ENCODE measurements at places on chromosomes 12 and 14. TPM values are rescaled to one million over a fixed set of nuclear protein-coding genes. Genes with fewer than 3 reads are reported as not detected.

- DNase-seq, result no peak
These were observed 38.2 kb upstream of the OAS1 start for GRCh38 chr12:112868459-112869041.

GRCh38 chr12:107990325-107990724, 138.8 kb upstream of the WSCD2 start:
- DNase-seq, result no peak

- no peak for DNase-seq
These were observed 57.4 kb downstream of the PLXNC1 start for GRCh38 chr12:94205822-94206221.

DNA sequence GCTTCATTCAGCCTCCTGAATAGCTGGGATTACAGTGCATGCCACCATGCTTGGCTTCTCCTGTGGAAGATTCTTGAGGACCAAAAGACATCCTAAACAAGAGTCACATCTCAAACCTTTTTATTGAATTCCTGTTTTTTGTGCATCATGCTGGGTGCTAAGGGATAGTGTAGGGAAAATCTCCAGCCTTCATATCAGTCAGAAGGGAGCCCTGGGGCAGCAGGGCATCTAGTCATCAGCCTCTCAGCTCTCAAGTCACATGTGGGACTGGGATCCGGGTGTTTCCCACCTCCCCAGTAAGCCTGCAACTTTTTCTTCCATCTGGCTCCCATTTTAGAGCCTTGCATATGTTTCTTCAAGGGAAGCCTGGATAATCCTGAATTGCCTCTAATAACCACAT, 25.1 kb upstream of the OASL start:
- no peak for DNase-seq

GRCh38 chr12:107650977-107651376, 34.6 kb upstream of the PWP1 start:
- DNase-seq, result no peak

- no peak for DNase-seq
These were observed 81.9 kb upstream of the MAX start for GRCh38 chr14:65184032-65184764.

DNA sequence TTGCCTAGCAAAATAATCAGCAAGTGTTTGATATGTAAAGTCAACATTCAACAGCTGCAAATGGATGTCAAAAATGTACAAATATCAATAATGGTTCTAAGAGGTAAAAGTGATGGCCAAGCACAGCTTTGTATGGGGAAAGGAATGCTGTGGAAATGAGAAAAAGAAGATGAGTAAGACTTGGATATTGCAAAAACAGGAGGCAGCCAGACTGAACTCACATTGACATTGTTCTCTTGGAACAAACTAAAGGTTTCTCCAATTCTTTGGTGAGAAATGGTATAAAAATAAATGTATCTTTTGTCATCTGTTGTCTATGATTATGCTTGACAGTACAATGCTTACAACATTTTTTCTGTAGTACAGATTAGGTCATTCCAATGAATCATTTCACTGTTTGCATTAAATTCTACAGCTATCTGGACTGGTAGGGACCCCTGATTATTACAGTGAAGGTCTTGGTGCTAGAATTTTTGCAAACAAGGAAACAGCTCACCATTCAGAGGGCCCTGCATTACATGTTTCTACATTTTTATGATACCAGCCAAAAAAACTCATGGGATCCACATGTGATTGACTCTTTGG, 465.7 kb downstream of the NOVA1 start:
- no peak for DNase-seq

GRCh38 chr12:15629108-15629507, 160.1 kb downstream of the EPS8 start:
- DNase-seq, result peak; percentile 92

DNA sequence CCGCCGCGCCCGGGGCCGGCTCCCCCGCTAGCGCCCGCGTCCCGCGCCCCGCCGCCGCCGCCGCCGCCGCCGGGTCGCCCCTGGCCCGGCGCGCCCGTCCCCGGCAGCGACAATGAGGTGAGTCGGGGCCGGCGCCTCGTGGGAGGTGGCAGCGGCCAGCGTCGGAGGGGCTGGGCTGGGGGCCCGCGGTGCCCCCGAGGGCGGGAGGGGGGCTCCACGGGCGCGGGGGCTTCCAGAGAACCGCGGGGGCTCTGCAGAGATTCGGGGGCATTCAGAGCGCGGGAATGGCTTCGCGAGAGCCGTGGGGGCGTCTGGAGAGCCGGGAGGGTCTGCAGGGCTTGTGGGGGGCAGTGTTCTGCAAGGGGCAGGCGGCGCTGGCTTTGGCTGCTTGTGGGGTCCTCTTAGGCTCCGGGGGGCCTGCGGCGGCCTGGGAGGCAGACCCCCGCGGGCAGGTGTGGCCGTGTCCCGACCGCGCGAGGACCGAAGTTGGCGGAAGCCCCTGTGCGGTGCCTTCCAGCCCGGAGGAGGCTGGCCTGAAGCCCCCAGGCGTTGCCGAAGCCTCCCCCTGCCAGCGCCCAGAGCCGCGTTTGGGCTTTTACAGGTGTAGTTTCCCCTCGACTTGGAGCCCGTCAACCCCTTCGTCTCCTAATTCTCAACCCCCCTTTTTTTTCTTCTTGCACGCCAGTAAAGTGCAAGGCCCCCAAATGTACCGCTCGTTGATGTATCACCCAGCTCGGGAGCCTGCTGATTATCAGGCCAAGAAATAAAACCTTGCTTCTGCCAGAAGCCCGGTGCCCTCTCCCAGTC, 93.1 kb upstream of the EVL start:
- no peak for DNase-seq

DNA sequence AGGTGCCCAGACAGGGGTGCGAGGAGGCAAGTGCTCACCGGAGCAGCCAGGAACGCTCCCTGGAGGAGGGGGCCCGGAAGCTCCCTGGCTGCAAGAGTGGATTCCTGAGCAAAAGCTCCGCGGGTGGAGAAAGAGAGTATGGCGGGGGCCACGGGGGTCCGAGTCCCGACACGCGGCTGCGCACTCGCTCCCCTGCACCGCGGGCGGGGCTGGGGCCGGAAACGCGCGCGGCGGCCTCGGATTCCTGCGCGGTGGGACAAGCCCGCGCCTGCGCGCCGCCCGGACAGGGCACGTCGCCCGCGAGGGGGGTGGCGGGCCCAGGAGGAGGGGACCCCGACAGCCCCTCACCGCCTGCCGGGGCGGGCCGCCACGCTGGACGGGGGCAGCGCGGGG, 27.8 kb upstream of the GPR132 start:
- no peak for DNase-seq

Gene DNAI7
- 0.11 TPM for polyA plus RNA-seq

GRCh38 chr12:111343181-111343580, 25.7 kb downstream of the PHETA1 start:
- no peak for DNase-seq

Gene IGF1
- polyA plus RNA-seq, result 2.4 TPM

Gene IQSEC3
- not detected for polyA plus RNA-seq

Gene KLRD1
- 0.13 TPM for polyA plus RNA-seq

GRCh38 chr12:40819436-40820108, 127.3 kb downstream of the CNTN1 start:
- DNase-seq, result no peak

- DNase-seq, result no peak
These were observed 146.6 kb upstream of the PLEKHG7 start for GRCh38 chr12:92556141-92556540.

- no peak for DNase-seq
These were observed 269.1 kb downstream of the VRK1 start for GRCh38 chr14:97066068-97066899.

Gene A2M
- 171 TPM for polyA plus RNA-seq

GRCh38 chr14:22464422-22465142, 124.4 kb downstream of the DAD1 start:
- no peak for DNase-seq

DNA sequence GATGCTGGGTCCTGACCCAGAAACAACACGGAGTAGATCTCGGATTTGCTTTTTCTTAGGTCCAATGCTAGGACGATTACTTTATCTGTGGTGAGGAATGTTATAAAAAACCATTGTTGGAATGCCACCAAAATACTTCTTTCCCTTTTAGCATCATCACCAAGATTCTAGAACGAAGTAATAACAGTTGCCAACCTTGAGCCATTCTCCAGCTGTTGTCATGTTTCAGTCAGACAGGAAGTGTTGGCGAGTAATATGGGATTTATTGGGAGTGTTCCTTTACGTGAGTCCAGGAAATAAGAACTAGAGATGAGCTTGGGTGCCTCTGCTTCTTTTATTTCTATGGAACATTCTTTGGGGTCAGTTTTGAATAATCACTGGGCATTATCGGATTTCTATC, 892.9 kb downstream of the DIO2 start:
- no peak for DNase-seq

GRCh38 chr14:69077841-69078240, 75.1 kb downstream of the DCAF5 start:
- peak; percentile 80 for DNase-seq

DNA sequence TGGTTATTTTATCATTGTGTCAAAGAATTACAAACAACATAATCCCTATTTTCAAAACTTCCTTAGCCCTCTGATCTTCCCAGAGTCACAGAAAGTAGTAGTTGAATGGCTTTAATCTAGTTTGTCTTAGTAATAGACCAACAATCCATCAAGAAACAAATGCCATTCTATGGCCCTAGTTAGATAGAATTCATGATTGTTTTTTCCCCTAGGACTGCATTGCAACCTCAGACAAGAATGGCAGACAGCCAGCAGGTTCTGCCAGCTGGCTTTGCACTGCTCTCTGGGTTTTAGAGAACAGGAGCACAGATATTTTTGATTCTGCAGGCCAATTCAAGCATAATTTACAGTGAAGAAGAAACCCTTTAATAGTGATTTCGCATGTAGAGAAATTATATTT, 33.8 kb downstream of the SYT1 start:
- no peak for DNase-seq

DNA sequence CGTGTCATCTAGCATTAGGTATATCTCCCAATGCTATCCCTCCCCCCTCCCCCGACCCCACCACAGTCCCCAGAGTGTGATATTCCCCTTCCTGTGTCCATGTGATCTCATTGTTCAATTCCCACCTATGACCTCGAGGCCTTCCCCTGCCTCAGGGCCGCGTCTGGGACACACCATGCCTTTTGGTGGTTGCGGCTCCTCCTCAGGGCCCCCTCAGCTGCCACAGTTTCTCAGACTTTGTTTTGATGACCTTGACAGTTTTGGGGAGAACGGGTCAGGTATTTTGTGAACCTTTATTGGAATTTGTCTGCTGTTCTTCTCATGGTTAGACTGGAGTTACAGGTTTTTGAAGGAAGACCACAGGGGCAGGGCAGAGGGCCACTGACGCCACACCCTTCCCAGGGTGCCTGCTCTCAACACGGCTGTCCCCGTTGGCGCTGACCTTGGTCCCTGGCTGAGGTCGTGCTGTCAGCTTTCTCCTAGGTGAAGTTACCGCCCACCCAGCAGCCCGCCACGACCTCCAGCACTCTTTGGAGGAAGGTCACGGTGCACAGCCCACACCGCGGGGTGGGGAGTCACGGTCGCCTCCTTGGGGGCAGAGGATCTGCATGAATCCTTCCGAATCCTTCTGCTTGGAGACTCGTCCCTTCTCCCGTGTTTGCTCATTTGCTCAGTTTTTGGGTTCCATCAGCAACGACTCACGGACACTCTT, 130.5 kb downstream of the KIF26A start:
- no peak for DNase-seq

GRCh38 chr14:85528080-85528896, 1.7 kb upstream of the FLRT2 start:
- peak; percentile 59 for DNase-seq

DNA sequence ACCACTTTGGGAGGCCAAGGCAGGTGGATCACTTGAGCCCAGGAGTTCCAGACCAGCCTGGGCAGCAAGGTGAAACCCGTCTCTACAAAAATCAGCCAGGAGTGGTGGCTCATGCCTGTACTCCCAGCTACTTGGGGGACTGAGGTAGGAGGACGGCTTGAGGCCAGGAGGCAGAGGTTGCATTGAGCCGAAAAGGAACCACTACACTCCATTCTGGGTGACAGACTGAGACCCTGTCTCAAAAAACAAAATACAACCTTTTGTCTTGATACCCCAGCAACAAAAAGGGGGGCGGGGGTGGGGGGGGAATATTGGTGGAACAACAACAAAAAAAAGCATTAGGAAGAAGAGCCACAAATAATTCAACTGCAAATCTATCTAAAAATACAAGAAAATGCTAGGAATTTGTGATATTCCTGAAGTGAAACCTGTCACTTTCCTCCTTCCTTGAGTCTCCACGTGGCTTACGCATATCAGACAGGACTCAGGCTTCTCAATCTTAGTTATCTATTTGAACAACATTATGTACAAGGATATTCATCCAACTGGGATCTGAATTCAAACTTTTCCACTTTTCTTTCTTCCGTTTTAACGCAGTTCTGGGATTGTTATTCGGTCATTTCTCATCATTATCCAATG, 1.3 kb downstream of the R3HDM2 start:
- no peak for DNase-seq

Gene C12orf54
- not detected for polyA plus RNA-seq

Data from BJ (cell line).